ENCODE measurements at places on chromosomes 5 and 9.
A peak's percentile ranks its signal among the peaks of the same experiment; 100 is the strongest.

- DNase-seq = no peak
Measured at GRCh38 chr5:132776131-132776937, 705 bp downstream of the SEPTIN8 start.

DNA sequence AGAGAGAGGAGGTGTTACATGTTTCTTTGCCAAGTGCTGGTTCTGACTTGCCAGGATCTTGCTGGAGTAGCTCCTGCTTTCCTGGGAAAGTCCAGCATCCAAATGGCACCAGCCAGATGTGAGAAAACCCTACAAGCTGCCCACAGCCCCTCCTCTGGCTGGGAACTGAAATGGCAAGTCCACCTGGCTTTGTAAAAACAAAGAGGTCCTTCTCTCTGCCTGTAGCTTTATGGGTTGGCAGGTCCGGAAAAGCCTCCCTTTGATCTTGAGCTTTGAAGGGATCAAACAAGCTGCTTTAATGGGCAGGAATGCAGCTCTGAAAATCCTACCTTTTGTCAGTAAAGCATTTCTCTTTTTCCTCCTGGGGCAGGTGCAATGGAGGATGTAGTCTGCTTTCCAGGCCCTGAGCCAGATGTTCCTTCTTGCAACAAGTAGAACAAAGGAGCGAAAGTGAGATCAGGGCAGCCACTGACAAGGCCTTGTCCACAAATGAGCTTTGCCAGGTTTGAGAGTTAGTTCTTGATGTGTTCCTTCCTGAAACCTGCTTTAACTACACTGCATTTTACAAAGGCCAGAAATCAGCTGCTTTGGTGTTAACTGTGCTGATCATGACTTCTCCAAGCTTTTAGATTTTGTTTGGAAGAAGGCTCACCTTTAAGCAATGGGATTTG, 456.7 kb downstream of the ZNF608 start:
- no peak for DNase-seq

GRCh38 chr5:159362220-159362619, 31.9 kb upstream of the IL12B start:
- DNase-seq = no peak

DNA sequence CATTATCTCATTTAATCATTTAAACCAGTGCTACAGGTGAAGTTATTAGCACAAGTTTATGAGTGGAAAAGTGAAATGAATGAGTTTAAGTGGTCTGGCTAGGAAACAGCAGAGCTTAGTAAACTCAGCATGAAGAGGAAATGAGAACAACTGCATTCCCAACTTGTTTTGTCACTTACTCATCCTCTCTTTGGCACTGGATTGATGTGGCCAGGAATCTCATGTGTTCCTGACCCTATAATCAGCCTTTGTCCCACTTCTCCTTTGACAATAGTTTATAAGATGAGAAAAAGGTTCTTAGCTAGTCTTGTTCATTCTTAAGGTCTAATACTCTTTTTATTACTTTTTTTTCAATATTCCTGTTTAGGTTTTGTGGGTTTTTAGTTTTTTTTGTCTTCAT, 559.2 kb upstream of the TLE4 start:
- DNase-seq = no peak

DNA sequence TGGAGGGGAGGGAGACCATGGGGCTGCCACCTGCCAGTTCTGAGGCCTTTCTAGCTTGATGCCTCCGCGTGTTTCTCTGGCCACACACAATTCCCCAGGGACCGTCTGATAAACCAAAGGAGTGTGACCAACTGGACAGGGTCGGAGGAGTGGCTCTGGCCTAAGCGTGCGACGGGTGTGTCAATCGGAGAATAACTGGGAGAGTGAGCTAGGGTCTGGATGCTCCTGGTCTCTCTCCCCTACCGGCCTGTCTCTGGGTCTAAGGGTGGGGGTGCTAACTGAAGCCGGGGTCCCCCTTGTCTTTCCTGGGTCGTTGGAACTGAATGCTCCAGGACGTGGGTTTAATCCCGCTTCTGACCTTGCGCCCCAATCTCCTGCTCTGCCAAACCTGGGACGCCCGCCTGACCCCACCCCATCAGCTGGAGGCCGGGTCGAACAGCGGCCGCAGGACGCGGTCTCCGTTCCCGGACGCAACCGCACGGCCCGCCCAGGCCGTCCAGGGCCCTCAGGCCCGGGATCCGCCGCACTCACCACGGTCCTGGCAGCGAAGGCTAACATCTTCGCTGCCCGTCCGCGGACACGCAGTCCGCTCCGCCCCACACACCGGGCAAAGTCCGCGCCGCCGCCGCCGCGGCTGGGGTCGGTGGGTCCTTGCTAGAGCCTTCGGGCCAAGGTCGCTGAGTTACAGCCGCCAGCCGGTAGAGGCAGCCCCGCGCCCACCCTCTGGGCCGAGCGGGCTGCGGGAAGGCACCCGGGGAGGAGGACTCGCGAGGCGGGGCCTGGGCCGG, 447 bp downstream of the CRAT start:
- peak; percentile 46 for DNase-seq

DNA sequence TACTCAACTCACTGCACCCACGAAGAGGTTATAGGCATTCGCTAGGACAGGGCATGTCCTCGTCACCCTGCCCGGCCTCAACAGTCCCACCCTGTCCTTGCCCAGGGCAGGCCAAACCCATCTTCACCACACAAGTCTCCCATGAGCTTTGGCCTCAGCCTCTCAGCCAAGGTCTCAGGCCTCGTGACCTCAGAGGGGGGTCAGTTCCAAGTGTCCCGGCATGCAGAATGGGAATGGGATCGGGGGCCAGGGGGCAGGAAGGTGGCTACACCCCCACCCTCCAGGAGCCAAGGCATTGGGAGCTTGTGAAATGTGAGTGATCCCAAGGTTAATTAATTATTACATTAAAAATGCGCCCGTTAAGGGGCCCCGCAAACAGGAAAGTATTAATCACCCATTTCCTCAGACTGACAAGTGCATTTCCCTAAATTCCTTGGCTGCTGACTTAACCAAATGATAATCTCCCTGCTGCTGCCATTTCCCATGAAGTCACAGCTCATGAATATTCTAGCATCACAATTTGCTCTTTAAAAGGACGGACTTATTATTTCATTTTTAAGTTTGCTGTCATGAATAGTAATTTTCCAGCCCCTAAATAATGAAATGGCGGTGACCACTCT, 8.0 kb upstream of the UBAC1 start:
- DNase-seq = peak; percentile 42

DNA sequence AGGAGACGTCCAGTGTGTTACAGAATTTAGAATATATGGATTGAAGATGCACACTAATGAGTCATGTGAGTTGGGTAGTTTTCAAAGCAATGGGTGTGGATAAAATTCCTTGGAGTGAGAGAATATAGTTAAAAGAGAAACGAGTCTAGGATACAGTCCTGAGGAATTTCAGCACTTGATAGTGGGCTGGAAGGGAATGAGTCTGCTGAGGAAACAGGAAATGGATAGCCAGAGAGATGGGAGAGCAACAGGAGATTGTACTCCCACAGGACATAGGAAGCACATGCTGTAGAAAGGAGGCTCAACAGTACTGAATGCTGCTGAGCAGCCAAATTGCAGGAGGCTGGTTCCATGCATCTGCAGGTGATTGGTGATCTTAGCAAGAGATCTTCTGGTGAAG, 68.1 kb downstream of the FBN2 start:
- no peak for DNase-seq

- peak; percentile 35 for DNase-seq
Measured at GRCh38 chr9:133515615-133516255, 9.0 kb downstream of the MYMK start.

DNA sequence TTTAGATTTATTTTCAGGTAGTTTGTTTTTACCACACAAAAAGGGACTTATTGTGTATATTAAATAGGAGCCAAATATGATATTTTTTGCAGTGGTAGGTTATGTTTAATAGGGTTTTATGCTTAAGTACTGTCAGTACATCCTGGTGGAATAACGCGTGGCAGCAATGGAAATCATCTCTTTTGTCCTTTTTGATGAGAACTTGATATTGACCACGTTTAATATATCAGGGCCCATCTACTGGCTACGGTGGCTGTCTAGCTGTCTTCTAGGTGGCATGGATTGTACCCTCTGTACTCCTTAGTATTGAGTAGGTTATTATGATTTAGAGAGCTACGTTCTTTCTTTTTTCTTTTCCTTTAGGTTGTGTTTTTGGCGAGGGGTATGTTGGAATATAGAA, 2.6 kb downstream of the BASP1 start:
- DNase-seq = no peak

All from Right ventricle myocardium superior (tissue), 1 donor.